ENCODE measurements at places on chromosomes 1 and 21.

DNA sequence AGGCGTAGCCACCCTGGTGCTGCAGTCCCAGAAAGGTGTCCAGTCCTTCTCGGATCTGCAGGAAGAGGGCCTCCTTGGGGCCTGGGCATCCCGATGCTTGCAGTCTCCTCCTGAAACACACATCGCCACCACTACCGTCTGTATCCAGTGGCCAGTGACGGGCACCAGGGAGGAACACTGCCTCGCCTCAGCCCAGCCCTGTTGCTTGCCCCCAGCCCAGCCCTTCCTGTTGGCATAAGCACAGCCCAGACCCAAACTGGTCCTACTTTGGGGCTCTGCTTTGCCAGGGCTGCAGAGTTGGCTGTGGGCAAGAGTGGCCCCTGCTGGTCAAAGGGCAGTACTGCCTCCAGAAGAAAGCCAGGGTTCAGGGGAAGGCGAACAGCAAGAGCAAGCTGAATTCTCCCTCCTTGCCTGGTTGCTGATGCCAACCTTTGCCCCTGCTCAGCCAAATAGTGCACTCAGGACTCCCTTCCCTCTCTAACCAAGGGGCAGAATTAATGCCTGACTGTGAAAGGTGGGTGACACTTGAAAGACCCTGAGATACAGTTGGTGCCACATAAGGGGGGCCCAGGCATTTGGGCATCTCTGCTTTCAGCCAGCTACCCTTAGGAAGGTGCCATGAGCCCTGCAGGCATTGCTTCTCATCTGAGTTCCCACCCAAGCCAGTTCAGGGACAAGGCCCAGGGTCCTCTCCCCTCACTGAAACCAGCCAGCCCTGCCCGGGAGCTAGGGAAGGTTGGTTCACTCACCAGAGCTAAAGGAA, 11.1 kb upstream of the ARHGEF2 start:
- DNase-seq: peak; percentile 83

DNA sequence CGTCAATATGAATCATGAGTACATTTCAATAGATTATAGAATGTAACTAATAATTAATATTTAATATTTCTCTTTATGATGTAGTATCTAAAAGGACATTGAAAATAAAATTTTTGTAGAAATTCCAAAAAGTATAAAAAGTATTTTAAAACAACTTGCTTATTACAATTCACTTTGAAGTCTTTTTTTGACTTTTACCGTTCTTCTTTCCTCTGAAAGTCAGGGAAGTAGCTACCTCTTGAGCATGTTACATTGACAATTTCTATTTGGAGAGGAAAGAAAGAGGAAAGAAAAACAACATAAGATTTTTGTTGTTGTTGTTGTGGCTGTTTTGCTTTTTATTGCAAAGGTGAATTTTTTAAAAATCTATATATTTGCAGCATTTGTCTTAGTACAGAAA, 1.3 kb downstream of the PTPRC start:
- DNase-seq: no peak

GRCh38 chr1:81921851-81922462, 121.2 kb downstream of the ADGRL2 start:
- DNase-seq: no peak

- DNase-seq: no peak
Measured at GRCh38 chr1:64886877-64887276, 79.5 kb downstream of the JAK1 start.

- no peak for DNase-seq
Measured at GRCh38 chr1:19043579-19044443, 87.3 kb upstream of the IFFO2 start.

DNA sequence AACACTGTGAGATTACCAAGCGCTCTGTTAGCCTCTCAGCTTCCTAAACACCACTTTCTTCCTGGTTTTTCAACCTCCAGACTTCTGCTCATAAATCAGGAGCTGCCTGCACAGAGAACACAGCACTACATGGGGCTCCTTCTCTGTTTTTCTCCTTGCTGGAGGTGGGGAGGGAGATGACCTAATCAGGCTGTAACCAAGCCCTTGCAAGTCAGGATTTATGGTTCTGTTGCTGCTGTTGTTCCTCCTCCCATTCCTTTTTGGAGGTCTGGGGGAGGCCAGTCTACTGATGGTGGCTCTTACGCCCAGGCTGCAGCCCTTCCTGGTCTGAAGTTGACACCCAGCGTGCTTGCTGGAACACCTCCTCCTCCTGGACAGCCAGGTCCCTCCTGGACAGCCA, 80.9 kb upstream of the AJAP1 start:
- no peak for DNase-seq

GRCh38 chr1:24108334-24109165, 3.4 kb downstream of the MYOM3 start:
- DNase-seq: no peak

GRCh38 chr1:35269201-35269988, 886 bp downstream of the ZMYM4 start:
- peak; percentile 28 for DNase-seq

DNA sequence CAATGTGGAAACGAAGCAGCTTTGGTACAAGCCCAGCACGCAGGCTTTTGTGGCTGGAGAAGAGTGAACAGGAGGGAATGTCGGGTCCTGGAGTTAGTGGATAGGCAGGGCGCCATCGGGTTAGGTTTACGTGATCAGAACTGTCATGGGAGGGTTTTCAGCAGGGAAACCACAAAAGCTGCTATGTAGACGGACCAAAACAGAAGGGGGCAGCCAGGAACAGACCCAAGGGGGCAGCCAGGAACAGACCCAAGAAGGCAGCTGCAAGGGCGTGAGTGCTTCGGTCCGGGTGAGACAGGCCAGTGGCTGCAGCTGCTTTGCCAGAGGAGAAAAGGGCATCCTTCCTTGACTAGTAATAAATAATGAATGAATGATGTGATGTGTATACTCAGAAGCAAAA, 77.5 kb upstream of the KIF1B start:
- DNase-seq: no peak

DNA sequence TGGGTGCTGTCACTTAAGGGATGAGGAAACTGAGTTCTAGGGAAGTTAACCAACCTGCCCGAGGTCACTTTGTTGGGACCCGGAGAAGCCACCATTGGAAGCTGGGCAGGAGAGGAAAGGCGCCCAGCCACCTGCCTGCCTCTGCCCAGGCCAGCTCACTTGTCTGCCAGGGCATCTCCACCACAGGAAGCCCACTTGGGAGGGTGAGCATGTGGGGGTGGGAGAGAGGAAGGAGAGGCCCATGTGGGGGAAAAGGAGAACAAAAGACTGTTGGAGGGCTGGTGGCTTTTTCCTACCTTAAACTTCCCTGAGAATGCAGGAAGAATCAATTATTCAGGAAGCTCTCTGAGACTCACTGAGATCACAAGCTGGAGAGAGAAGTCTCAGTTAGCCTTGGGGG, 43.8 kb upstream of the SELENON start:
- no peak for DNase-seq

- no peak for DNase-seq
Measured at GRCh38 chr1:53766194-53766742, 27.3 kb upstream of the GLIS1 start.

DNA sequence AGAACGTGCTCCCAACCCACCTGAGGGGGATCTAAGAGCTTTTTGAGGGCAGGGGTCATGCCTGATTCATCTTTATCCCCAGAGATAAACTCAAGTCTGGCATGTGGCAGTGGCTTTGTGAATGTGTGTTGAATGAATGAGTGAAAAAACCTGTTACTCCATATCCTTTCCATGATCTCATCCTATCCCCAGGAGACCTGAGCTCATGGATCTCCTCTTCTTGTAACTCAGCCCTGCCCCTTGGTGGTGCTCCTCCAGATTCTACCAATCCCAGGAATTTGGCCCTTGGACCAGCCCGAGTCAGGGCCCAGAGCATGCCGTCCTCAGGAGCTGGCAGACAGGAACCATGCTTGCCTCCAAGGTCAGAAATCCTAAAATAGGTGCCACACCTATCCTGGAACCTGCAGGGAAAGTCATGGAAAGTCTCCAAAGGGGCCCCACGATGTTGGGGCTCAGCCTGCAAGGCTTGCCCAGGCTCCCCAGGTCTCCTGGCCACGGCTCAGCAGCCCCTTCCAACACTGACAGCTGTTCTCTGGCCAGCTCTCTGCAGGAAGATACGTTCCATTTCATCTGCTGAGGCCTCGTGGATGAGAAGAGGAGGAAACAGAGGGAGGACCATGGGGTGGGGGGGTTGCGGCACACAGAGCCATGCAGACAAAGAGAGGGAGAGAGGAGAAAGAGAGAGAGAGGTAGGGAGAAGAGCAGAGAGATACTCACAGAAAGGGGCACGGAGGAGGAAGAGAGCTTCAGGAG, 214.6 kb downstream of the TRABD2B start:
- DNase-seq: no peak

GRCh38 chr1:8527941-8528340, 210.0 kb downstream of the SLC45A1 start:
- no peak for DNase-seq

DNA sequence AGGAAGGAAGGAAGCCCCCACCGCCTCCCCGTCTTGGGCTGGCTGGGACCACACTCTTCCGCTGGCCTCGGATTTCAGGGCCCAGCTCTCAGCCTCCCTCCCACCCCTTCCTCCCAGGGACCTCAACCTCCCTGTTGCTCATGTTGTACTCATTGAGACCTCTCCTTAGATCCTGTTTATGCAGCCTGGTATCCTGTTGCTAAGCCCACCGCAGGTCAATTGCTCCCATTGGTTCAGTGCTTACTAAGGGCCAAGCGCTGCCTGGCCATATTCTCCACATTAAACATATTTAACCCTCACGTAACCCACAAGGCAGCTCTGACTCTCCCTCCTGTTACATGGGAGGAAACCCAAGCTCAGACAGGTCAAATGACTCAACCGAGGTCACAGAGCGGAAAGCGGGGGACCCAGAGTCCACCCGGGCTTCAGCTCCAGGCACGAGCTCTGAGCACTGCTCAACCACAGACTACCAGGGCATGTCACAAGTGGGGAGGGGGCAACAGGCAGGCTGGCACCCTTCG, 23.2 kb upstream of the H6PD start:
- DNase-seq: no peak

DNA sequence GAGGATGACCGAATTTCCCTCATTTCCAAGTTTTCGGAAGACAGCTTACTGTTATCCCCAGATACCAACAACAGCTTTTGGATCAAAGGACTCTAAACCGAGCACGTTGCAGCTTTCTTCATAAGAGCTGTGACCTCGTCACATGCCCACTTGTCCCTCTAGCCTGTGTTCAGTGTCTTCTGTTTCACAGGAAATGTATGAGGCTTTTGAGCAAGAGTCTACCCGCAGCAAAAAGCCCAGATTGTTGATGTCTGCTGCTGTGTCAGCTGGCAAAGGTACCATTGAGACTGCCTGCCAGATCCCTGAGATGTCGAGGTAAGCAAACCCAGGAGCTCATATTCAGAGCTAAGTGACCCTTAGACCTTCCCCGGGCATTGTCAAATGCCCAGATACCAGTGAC, 24.1 kb downstream of the CHI3L2 start:
- DNase-seq: peak; percentile 28

GRCh38 chr1:160779626-160780397, 16.2 kb upstream of the LY9 start:
- DNase-seq: peak; percentile 77

- DNase-seq: no peak
Measured at GRCh38 chr21:34952701-34953100, 96.4 kb downstream of the RUNX1 start.

DNA sequence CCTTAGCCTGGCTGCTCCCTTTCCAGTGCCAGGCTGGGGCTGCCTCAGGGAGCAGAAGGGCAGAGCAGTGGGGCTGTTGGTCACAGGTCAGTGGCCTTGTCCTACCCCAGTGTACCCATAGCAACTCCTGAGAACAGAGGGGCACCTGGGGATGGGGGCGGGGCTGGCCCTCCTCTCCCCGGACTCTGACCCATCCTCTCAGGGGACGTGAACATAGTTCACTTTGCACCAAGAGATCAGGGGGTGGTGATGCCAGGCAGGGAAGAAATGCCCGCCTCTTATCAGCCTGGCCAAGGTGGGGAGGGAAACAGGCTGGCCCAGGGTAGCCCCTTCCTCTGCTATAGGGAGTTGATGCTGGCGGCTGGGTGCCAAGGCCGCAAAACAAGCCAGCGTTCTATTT, 4.9 kb downstream of the ETNK2 start:
- DNase-seq: no peak

- DNase-seq: no peak
Measured at GRCh38 chr1:36476945-36477344, 5.8 kb downstream of the CSF3R start.

GRCh38 chr1:31788825-31789256, 24.7 kb upstream of the ADGRB2 start:
- no peak for DNase-seq

- peak; percentile 71 for DNase-seq
Measured at GRCh38 chr1:110872745-110873720, at the start of gene CD53. Gene CD53 (plus strand): TSS chr1:110873148. CDS start chr1:110891409, 18,261 bp downstream.

DNA sequence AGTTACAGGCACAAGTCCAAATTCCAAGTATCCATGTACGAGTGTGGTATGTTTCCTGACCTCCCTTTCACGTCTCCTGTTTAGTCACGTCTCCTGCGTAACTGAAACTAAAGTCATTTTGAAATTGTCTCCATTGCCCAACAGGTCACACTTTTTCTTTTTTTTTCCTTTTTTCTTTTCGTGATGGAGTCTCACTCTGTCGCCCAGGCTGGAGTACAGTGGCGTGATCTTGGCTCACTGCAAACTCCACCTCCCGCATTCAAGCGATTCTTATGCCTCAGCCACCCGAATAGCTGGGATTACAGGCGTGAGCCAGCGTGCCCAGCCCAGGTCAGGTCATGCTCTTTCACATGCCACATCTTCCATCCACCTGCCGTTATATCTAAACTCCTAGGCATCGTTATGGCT, 38.2 kb downstream of the L1TD1 start:
- DNase-seq: no peak

DNA sequence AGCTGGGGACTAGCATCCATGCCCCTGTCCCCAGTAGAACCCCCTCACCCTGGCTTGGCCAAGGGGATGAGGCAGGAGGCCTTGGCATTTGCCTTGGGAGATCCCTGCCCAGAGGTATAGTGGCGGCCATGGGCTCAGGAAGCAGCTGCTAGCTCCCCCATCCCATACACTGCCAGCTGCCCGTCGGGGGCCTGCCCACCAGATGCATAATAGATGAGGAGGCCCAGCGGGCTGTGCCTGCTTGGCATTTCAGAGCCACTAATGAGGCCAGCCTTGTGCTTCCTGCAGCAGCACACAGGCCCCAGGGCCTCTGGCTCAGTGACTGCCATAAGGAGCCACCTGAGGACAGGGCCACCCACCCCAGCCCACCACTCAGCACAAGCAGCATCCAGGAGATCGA, 23.6 kb downstream of the RAP1GAP start:
- DNase-seq: no peak

- DNase-seq: no peak
Measured at GRCh38 chr1:232164078-232164963, 465.6 kb downstream of the SIPA1L2 start.

- DNase-seq: no peak
Measured at GRCh38 chr1:21262293-21263051, 27.8 kb downstream of the ECE1 start.

DNA sequence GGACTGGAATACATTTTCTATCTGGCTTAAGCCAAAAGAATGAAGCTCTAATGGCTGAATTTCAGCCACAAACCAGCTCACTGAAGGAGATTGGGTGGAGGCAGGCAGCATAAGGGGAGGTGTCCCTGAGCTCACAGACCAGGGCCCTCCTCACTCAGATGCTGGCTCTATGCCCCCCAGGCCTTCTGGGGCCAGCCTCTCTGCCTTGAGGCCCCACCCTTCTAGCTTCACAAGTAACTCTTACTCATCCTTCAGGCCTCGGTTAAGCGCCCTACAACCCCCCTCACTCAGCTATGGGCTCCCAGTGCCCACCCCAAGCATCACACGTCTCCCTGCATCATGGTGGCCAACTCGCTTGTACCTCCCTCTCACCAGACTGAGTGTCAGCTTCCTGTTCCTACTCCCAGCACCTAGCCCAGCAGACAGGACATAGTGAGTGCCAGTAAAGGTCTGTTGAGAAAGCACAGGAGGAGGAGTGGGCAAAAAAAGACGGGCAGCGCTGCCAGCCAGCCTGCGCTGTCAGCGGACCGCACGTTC, 40.8 kb upstream of the GPR157 start:
- no peak for DNase-seq
